ENCODE measurements at places on chromosomes 5 and 9. TPM values are rescaled to one million over a fixed set of nuclear protein-coding genes. Genes with fewer than 3 reads are reported as not detected.

Gene TLE1
- total RNA-seq: not detected

- no peak for DNase-seq
Observed at GRCh38 chr5:64952951-64953673, 184.4 kb downstream of the CWC27 start.

GRCh38 chr9:116081435-116082115 is 72.0 kb upstream of the PAPPA start:
- DNase-seq: no peak

DNA sequence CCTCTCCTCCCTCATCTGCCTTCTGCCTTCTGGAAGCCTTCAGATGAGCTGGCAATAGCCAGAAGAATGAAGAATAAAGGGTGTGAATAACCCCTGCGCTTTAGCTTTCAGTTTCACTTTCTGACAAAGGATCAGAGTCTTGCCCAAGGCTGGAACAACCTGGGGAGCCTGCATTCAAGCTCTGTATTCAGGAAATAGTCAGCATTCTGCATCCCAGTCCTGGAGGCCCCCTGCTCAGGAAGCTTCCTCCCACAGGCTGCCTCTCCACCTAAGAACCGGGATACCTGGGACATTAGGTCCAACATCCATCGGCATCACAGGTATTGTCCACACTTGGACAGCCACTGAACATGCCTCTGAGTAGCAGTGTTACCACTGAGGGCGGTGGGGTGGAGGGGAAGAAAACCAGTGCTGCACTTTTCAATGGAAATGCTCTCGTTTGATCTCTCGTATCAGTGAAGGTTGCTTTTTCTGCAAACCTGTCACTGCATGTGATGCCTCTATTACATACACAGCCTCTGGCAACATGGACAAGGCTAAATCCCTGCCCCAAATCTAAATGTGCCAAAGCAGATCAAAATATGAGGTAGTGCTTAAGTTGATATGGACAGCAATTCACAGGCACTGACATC is 39.8 kb upstream of the ACO1 start:
- DNase-seq: no peak

DNA sequence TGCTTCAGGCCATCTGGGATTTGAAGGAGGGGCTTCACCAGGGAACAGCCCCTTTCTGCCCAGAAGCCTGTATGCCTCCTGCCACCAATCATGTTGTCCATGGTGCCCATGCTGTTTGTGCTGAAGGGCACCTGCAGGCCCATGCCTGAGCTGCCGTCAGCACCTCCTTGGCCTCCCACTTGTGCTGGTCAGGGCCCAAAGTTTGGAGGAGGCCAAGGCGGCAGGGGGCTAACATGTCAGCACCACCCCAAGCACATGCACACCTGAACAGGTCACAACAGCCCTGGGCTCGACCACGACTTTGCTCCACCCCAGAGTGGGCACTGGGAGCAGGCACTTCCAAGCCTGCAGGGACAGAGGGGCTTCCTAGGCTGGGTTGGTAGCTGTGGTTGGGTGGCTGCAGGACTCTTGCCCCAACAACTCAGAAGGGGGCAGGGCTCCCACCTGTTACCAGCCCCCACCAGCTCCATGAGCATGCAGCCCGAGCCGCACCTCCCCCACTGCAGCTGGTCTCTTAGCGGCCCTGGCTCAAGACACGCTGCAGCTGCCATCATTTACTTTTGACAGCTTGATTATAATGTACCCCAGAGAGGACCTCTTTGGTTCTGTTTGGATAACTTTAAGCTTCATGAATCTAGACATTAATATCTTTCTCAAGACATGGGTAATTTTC is 19.8 kb upstream of the NFIL3 start:
- DNase-seq: no peak

DNA sequence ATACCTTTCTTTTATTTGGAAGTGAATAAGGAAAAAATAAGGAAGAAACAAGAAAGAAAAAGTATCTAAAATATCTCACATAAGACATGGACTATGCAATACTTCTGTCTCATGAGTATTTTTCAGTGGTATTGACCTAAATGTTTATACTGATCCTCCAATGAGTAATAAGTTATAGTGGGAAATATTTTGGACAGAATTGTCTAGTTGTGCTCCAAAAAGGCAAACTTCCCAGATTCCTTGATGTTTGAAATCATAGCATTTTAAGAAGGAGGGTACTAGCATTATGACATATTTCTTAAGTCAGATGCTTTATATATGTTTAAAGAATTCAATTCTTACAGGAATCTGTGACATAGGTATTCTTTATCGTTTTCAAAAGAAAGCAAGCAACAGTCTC is 34.5 kb upstream of the BASP1 start:
- DNase-seq: no peak

DNA sequence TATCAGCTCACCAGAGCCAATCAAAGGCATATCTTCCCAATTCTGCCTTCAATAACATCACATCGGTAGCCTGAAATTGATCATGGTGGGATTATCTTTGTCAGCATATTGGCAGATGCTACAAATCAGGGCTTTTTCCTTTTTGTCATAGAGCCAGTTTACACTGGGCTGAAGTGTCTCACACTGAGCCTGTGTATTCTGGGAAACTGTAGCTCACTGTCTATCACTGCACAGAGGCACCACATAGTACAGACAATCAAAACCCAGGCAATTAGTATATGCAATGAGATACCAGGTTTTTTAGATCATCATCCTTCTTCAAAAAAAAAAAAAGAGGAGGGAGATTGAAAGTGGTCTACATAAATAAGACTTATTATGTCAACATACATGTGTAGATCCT is 46.6 kb downstream of the ADAM19 start:
- DNase-seq: no peak

DNA sequence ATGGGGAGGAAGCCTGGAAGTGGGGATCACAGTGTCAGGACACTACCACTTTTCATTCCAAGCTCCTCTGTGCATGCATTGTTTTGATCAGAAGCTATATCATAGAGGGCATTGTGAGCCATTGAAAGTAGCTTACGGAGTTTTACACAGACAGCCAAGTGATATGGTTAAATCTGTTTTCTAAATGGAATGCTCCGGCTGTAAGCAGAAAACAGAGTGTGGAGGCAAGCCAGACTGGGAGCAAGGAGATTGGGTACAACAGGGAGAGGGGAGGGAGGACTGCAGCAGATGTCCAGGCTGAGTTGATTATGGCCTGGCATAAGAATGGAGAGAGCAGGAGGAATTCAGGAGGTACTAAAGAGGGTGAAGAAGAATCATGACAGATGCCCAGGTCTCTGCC is 15.5 kb upstream of the SOWAHA start:
- DNase-seq: no peak

GRCh38 chr5:141558150-141558549 is 60.6 kb downstream of the DIAPH1 start:
- DNase-seq: no peak

Gene CDX1
- not detected for total RNA-seq

GRCh38 chr5:142069606-142070399 is 38.8 kb upstream of the NDFIP1 start:
- no peak for DNase-seq

DNA sequence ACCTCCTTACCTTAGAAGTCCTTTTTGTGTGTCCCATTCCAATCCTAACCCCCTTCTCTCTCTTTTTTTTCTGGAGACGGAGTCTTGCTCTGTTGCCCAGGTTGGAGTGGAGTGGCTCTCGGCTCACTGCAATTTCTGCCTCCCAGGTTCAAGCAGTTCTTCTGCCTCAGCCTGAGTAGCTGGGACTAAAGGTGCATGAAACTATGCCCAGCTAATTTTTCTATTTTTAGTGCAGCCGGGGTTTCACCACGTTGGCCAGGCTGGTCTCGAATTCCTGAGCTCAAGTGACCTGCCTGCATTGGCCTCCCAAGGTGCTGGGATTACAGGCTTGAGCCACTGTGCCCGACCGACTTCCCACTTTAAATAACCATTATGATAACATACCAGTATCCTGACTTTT is 17.5 kb downstream of the TMEM38B start:
- no peak for DNase-seq

DNA sequence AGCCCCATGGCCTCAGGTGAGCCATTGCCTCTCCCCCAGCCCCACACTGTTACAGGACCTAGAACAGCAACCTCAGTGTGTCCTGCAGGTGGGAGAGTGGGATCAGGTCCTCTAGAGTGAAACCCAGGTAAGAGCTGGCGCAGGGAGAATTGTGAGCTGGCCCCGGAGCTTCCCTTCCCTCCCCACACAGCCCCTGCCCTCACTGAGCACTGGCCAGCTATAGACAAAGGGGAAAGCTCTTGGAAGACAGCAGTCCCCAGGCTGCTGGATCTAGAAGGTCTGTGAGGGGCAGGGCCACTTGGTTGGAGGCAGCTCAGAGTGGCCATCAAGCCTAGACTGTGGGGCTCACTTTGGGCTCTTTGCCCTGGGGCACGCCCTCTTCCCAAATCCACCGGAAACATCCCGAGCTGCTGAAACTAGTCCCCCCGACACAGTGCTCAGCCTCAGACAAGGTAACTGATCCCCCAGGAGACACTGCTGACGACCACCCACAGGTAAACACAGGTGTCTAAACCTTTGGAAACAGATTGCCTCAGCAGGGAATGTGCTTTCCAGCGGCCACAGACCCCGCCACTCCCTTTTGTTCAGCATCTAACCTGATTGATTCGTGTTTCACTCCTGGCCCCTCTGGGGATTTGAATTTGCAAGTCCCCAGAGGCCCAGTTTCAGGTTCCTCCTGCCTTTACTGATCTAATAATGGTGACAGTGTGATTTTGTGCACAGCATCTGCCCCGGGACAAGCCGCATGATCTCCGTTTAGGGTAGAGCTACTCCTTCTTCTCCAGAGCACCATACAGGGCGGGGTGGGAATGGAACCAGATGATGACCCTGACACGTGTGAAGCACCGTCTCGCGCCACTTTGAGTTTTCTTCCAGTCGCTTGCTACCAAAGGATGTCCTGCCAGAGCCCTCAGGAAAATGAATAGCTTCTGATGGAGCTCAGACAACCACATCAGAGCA is 42.2 kb upstream of the ADAMTS2 start:
- peak; percentile 91 for DNase-seq

- DNase-seq: no peak
Observed at GRCh38 chr9:120759755-120760400, 33.3 kb downstream of the FBXW2 start.

Gene PTGDS
- not detected for total RNA-seq
